ENCODE measurements at places on chromosomes 4 and X.

DNA sequence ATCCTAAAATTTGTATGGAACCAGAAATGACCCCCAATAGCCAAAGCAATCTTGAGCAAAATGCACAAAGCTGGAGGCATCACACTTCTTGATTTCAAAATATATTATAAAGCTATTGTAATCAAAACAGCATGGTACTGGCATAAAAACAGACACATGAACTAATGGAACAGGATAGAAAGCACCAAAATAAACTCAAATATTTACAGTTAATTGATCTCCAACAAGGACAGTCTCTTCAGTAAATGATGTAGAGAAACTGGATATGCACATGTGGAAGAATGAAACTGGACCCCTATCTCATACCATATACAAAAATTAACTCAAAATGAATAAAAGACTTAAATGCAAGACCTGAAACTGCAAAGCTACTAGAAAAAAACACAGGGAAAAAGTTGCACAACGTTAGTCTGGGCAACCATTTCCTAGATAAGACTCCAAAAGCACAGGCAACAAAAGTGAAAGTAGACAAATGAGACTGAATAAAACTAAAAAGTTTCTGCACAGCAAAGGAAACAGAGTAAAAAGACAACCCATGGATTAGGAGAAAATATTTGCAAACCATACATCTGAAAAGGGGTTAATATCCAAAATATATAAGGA is 64.9 kb downstream of the CD99L2 start:
- DNase-seq: no peak

GRCh38 chr4:17717301-17717700 is 64.1 kb downstream of the FAM184B start:
- DNase-seq: no peak

- DNase-seq: peak; percentile 4
Observed at GRCh38 chrX:11426712-11427452, 133.7 kb downstream of the AMELX start.

DNA sequence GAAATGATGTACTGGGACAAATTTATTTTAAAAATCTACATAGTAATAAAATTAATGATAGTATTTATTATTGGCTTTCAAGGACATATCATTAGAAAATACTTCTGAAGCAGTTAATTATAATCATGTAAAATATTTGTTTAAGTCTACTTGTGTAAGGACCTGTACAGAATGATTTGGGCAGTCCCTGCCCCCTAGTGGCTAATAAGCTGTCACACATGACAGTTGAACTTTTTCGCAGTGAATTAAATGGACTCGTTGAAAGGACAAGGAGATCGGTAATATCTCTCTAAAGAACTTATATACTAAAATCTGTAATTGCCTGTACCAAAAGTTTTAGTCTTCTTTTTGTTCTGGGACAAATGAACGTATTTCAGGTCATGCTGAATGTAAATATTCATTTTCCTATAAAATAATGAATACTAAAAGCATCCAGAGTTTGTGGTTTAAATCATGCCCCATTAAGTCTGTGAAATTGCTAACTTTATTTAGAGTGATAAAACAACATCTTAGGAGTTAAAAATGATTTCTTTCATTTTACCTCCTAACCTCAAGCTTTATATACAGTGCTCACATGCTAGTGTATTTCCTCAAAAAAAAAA is 13.6 kb downstream of the EXOC1 start:
- peak; percentile 52 for DNase-seq

DNA sequence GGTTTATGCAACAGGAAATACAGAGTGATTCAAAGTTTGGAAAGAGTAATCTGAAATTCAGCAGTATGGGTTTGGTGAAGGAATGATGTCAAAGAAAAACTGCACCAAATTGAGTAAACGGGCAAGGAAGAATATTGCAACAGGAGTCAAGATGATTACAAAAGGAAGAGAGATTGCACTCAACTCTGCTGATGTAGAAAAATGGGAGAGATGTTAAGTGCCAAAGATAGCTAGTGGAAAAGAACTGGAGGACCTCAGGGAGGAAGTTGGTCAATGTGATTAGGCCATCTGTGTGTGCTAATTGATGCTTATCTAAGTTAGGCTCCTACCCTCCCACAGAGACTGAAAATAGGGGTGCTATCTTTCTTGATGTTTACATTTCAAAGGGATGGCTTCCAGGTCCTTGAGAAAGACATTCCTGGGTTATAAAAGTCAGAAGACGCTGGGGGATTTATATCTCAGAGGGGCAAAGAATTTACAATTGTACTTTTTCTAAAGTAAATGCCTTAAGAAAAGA is 167.4 kb upstream of the FAM47A start:
- DNase-seq: no peak

DNA sequence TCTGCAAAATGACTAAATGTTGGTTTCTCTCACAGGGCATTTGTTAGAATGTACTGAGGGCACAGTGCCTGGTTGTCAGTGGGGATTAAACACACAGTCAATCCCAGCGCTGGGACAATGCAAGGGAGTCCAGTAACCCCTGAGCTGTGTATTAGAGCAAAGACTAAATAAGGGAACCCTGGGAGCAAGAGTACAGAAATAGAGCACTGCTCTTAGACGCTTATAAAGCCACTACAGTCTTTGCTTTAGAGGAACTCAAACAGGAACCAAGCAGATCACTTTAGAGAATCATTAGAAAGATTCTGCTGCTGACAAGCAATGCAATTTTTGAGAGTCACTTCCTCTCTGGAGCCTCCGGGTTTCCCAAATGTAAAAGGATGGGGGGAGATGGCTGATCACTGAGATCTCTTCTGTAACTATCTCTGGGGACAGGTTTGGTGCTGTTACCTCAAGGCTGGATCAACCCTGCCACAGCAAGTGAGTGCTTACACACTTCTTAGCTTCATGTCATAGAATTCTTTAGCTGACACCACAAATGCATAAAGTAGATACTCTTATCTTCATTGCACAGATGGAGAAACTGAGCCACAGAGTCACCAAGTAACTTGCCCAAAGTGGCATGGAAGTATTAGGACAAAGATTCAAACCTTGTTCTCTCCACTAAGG is 137.8 kb upstream of the CPEB2 start:
- peak; percentile 41 for DNase-seq

- DNase-seq: no peak
Observed at GRCh38 chr4:2411786-2412510, 6.5 kb downstream of the ZFYVE28 start.

GRCh38 chrX:40952855-40953254 is 132.4 kb upstream of the USP9X start:
- peak; percentile 82 for DNase-seq

DNA sequence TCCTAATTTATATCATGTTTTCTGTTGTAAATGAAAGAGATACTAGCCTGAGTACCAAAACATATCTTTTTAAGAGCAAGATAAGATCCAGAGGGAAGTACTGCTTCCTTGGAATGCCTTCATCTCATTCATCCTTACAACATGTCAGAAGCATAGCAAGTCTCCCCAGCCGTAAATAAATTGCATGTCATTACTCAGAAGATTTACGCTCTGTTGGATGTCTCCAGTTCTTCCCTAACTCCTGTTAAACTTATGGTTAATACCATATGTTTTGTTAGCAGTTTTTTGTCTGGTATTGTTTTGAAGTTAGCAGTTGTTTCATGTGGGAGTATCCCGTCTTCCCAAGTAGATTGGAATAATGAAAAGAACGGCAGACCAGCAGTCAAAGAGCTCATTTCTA is 7.5 kb upstream of the GPC3 start:
- DNase-seq: no peak

DNA sequence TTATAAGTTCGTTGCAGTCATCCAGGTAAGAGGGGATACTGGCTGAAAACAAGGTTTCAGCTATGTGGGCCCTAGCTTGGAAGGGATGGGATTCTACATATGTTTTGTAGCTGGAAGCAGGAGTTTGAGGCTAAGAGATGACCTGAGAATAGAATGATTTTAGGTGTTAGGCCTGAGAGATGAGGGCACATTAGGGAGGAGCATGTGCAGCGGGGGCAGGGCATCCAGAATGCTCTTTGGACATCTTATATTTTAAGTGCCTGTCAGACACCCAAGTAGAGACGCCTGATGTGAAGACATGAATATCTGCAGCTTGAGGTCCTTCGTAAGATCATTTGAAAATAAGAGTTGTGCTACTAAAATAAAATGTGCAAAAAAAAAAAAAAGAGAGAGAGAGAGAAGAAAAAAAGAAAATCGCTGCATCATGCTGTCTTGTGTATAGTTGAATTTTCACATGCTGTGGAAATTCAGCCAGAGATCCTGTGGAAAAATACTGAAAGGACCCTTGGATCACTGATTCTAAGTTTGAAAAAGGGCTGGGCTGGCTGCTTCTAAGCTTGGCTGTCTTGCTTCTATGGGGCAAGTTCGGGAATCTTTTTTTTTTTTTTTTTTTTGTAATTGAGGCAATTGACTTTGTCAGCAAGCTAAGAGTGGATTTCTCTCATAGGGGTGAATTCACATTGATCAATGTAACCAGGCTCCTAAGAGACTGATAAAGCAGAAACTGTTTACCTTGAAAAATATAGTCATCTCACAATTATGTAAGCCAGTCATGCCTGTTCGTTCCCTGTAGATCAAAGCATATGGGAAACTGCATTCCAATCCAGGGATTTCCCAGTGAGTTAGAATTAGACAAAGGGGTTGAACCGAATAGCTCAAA is 341.0 kb upstream of the GATB start:
- peak; percentile 23 for DNase-seq

DNA sequence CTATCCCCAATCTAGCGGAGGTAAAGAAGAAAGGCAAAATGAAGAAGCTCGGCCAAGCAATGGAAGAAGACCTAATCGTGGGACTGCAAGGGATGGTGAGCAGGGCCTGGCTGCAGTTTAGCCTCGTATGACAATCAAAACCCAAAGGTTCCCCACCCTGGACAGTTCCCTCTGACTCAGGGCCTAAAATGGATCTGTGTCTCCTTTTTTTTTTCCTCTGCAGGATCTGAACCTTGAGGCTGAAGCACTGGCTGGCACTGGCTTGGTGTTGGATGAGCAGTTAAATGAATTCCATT is 986 bp downstream of the HDAC6 start:
- DNase-seq: no peak

DNA sequence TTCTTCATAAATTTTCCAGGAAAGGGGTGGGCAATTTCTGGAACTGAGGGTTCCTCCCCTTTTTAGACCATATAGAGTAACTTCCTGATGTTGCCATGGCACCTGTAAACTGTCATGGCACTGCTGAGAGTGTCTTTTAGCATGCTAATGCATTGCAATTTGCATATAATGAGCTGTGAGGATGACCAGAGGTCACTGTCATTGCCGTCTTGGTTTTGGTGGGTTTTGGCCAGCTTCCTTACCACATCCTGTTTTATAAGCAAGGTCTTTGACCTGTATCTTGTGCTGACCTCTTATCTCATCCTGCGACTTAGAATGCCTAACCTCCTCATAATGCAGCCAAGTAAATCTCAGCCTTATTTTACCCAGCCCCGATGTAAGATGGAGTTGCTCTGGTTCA is 577.8 kb downstream of the NLGN4X start:
- no peak for DNase-seq

GRCh38 chrX:136582624-136583023 is 50.6 kb downstream of the VGLL1 start:
- no peak for DNase-seq

- DNase-seq: no peak
Observed at GRCh38 chr4:16265820-16266219, 39.5 kb upstream of the TAPT1 start.

DNA sequence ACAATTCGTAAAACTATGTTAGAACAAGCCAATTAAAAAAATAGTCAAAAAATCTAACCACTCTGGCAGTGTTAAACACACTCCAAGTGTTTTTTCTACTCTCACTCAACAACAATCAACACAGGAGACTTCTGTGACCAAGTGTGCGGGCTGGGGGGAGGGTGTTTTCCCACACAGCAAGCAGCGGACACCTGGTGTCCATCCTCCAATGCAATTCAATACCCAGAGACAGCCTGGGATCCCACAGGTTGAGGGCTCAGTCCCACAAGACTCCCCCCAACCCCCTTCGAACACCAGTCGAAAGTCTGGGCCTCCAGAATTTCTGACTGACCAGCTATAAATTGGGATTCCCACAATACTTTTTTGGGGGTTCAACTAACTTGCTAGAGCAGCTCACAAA is 8.3 kb upstream of the PIM2 start:
- DNase-seq: no peak

- no peak for DNase-seq
Observed at GRCh38 chrX:140764401-140764919, 54.9 kb downstream of the LINC00632 start.

GRCh38 chr4:125546272-125546671 is 231.5 kb downstream of the FAT4 start:
- DNase-seq: no peak

- peak; percentile 74 for DNase-seq
Observed at GRCh38 chrX:136779346-136779781, 1.4 kb downstream of the ARHGEF6 start.

GRCh38 chr4:6198278-6198677 is 2.1 kb downstream of the JAKMIP1 start:
- no peak for DNase-seq

- peak; percentile 96 for DNase-seq
Observed at GRCh38 chr4:76989391-76990061, 40.0 kb downstream of the SEPTIN11 start.

- no peak for DNase-seq
Observed at GRCh38 chr4:151808120-151808529, 47.3 kb upstream of the GATB start.

GRCh38 chr4:42643685-42644084 is 13.2 kb downstream of the ATP8A1 start:
- no peak for DNase-seq

GRCh38 chrX:154096140-154097002 is 1.1 kb downstream of the MECP2 start:
- no peak for DNase-seq

DNA sequence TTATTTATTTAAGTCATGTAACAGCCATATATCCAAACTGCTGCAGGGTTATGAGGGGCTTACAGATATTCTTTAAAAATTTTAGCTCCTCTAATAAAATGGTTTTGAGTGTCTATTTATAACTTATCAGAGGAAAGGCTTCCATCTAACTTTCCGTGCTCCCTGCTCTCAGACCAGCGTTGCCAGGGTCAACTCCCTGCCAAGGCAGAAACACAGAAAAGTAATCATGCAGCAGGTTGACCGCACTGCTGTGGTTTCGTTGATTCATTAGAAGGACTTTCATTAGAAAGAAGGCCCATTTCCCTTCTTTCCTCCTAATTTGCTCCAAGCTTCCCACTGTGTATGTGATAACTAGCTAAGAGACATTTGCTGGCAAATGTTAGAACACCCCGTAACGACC is 33.9 kb downstream of the BCLAF3 start:
- no peak for DNase-seq

- DNase-seq: no peak
Observed at GRCh38 chr4:160371446-160371845, 1268.6 kb downstream of the RAPGEF2 start.

GRCh38 chr4:52751487-52751911 is 274 bp upstream of the ERVMER34-1 start:
- DNase-seq: no peak

DNA sequence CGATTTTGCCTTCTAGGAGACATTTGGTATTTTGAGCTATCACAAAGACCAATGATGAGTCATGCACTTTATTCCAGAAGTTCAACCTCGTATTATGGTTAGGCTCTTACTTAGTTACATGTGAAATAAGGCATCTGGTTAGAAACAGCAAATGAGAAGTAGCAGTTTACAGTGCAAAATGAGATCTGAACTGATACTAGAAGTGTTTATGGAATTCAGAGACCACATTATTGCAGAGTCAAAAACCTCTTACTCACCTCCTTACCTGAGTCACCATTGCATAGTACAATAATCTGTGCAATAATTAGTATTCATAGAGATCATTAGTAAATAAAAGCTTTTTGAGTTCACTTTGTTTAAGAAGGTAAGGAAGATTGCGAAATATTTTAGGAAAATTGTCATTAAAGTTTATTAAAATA is 38.7 kb downstream of the SEC24B start:
- no peak for DNase-seq
